AG09319 (cell line): ENCODE measurements at places on chromosomes 12 and 14.

DNA sequence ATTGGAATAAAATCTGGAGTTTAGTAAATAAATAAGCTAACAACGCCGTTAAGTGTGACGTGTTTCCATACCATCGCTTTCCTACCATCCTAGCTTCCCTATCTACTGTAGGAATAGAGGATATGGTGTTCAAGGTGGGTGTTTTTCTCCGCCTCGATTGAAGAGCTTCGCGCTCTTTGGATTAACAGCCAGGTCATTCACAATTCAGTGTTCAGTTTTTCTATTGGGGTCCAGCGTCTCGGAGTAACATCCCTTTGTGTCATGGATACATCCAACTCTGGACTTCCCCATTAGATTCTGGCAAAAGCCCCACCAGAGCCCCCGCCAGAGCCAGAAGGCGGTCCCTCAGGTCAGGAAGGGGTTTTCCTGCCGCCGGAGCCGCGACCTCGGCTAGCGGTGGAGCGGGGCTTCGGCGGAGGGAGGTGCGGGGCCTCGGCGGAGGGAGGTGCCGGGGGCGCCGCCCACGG is 1.2 kb upstream of the SRGAP1 start:
- DNase-seq: no peak

GRCh38 chr12:1056390-1056789 is 65.4 kb downstream of the ERC1 start:
- no peak for DNase-seq

GRCh38 chr14:54366736-54367735 is 29.8 kb upstream of the CDKN3 start:
- DNase-seq: no peak

- no peak for DNase-seq
Measured at GRCh38 chr14:36293824-36294223, 26.6 kb downstream of the MBIP start.

GRCh38 chr12:16599081-16599480 is 6.9 kb downstream of the LMO3 start:
- DNase-seq: no peak

GRCh38 chr12:120699553-120699952 is 10.7 kb upstream of the UNC119B start:
- DNase-seq: no peak

GRCh38 chr12:60216226-60216625 is 620.4 kb downstream of the SLC16A7 start:
- DNase-seq: no peak

- DNase-seq: no peak
Measured at GRCh38 chr12:100159391-100160104, 16.9 kb upstream of the BLTP3B start.
